ENCODE measurements at places on chromosomes 2 and 18.
A peak's percentile ranks its signal among the peaks of the same experiment; 100 is the strongest.

- DNase-seq: no peak
Observed at GRCh38 chr2:231386446-231386845, 9.1 kb upstream of the B3GNT7 start.

DNA sequence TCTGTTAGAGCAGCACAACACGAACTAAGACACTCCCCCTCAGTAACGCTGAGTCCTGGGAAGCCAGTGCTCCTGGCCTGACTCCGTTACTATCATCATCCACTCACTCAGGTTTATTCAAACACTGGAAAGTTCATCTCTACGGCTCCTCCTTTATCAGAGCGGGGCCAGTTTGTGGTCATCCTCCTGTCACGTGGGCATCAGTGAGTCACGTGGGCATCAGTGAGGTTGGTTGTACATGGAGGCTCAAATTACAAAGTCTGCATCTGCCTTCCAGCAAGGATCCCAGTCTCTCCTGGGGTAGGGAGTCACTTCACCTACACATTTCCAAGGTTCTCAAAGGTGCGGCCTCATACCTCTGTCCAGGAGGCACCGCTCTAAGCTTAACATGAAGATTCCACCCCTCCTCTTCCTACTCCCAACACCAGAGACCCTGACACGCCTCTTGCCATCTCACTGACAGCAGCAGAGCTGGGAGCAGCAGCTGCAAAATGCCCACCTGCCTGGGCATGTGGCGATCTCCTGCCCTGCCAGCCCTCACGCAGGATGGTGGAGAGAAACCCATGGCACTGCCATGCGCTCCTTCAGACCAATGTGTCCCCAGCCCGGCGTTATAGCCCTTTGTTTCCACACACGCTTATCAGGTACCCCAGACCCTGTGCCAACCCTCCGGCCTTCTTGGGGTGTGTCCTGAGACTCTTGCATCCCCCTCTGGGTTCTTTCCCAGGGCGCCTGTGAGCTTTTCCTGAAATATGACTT is 99.2 kb upstream of the PTPRM start:
- peak; percentile 11 for DNase-seq

DNA sequence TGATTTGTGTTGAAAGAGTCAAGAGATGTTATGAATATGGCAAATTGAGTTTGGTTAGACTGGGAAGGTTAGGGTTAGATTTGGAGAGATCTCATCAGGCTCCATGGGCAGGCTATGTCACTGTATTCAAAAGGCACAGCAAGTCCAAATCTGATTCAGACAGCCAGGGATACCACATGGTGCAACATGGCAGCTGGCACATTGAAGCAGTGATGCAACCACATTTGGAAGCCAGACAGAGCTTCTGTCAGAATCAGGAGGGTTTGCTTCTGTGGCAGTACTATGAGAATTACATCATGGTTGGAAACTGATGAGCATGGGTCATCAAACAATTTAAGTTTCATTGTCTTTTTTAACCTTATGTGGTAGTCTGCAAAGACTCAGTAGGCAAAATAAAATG is 772.2 kb downstream of the SUCLG1 start:
- DNase-seq: no peak

DNA sequence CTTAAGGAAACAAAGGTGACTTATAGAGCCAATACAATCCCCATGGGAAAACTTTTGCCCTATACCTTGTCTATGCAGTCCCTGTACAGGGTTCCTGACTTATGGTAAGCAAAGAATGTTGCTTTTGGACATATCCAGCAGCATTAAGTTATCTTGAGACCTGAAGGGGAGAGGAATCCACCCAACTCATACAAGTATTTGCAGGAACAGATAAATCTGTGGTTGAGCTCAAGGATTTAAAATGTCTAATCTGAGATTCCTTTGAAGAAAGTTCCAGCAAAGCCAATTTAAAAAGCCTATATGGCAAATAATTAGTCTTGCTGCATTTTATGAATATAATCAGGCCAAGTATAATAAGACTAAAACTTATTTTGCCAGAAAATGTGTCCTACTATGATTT is 739.5 kb upstream of the CDH2 start:
- no peak for DNase-seq

GRCh38 chr18:40018266-40018665 is 1936.8 kb upstream of the PIK3C3 start:
- DNase-seq: no peak

- DNase-seq: no peak
Observed at GRCh38 chr18:14092625-14093306, 39.5 kb downstream of the ZNF519 start.

- no peak for DNase-seq
Observed at GRCh38 chr2:144086965-144087364, 433.0 kb downstream of the ZEB2 start.

GRCh38 chr2:187434342-187434785 is 13.7 kb downstream of the CALCRL start:
- no peak for DNase-seq

- no peak for DNase-seq
Observed at GRCh38 chr2:34261701-34262100, 662.6 kb upstream of the FAM98A start.

DNA sequence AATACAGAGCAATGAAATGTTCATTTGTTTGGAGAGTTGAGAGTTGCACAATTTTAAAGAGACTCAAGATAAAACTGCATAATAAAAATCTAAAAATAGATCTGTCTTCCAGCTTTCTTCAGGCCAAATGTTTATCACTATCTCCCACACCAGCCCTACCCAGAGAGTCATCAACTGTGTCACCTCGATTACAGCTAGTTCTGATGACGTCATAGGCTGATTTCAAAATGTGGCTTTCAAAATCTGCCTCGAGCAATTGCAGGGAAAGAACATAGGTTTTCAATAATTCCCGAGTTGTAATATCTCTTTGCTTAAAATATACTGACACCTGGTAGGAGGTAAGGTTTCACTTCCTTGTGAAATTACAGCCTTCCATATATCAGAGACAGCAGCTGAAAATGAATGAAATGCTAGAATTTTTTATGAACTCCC is 677.6 kb upstream of the ID2 start:
- no peak for DNase-seq

GRCh38 chr2:118348380-118349034 is 260.2 kb downstream of the INSIG2 start:
- no peak for DNase-seq

DNA sequence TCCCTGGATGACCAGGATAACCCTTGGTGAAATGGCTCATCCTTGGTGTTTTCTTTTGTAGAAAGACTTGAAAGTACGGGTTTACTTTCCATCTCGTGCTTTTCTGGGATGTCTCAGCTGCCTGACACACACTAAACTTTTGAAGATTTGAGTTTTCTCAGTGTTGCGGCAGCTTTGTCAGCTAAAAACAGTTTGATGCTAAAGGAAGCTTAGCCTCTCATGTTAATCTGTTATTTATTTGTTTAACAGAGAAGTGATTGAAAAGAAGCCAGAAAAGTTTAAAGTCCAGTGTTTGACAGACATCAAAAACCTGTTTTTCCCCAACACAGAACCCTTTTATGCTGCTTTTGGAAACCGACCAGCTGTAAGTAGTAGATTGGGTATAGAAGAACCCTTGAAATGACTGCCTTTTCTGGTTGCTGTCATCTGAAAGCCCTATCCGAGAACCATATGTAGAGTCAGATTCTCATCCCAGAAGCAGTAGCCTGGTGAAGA is 72.8 kb downstream of the LPIN1 start:
- DNase-seq: no peak

GRCh38 chr2:96801786-96802595 is 14.1 kb upstream of the CNNM3 start:
- DNase-seq: no peak

DNA sequence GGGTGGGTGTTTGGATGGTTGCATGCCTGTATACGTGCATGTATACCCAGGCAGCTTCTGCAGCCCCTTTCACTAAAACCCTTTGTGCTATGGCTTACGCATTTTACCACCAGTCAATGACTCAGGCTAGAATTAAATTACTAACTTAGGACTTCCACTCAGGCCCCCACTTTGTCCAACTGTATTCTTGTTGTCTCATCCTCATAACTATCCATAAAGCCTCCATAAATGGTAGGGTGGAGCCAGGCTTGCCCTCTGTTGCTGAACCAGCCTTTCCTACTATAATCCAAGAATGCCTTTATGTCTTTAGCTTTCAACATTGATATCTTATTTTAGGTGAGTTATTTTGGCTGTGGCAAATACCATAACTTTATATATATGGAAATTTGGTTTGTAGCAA is 119.9 kb downstream of the MYO1B start:
- no peak for DNase-seq

- no peak for DNase-seq
Observed at GRCh38 chr2:168231609-168232241, 15.7 kb downstream of the STK39 start.

DNA sequence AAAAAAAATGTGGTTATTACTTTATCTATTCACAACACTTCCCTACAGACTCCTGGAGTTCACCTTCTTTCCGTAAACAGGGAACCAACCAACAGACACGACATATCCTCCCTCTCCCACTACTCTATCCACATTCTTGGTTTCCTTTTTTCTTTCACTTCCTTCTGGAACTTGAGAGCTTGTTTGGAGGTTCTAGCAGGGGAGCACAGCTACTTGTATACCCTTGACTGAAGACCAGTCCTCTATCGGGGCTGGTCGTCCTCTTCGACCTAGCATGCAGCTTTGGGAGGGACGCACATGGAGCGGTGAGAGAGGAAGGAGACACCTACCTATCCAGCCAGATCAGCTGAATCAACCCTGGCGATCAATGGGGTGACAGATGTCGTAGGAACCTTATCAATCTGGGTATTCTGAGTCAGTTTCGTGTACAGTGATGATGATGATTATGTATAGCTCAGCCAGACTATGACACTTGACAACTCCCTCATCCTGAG is 43.5 kb upstream of the MSH2 start:
- no peak for DNase-seq

DNA sequence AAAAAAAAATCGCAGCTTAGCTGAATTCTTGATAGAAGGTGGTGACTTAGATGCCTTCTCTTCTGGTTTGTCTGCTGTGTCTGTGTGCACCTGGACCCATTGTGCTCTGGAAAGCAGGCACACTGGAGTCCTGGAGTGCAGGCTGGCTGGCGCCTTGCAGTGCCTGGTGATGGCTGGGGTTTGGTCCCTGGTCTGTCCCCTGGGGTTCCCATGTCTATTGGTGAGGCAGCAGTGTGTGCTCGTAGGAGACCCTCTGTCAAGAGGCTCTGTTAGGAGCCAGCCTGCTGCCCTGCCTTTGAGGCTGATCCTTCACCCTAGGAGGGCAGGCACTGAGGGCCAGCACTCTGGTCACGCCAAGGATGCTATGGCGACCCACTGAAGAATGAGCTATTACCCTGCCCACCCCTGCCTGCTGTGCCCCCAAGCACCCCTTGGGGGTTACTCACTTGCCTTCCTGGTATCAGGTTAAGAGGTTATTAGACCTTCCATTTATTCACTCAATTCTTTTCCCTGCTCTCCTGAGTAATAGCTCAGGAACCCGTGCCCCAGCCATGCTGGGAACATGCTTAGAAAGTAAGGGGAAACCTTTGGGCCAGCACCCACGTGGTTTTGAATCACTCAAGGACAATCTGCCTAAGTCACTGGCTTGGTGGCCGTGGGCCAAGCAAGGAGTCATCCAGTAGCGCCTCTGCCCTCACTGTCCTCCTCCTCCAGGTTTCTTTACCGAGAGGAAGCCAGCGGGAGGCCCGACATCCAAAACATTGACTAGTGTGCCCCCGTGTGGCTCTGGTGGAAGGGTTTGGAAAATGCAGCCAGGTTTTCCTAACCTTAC is 284.5 kb downstream of the PRKCE start:
- DNase-seq: peak; percentile 74

DNA sequence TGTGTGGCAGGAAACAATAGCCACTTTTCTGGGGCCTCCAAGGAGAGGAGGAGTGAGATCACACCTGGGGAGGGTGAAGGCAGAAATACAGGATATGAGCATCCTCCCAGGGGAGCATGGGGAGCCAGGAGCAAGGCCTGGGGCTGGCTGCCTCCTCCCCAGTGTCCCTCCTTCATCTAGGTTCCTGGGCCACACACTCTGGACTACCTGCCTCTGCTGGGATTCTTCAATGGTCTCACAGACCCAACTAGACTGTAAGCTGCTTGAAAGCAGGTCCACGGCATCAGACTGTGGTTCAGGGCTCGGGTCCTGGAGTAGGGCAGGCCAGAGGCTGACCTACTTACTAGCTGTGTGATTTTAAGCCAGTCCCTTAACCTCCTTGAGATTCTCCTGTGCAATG is 94.0 kb downstream of the MCFD2 start:
- no peak for DNase-seq

DNA sequence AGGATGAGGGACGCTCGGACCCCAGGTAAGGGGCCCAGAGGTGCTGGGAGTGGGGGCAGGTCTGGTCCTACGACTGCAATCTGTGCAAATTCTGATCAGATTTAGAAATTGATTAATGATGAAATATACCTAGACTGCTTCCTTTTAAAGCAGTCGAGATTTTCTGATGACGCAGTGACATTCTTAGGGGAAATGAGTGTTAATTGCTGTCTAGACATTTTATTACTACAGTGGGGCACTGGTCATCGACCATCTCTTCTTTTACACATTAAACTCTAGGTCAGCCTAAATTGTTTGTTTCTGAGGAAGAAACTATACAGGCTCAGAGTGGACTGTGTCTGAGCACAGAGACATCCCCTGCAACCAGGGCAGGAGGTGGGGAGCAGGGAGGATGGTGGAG is 154.4 kb upstream of the SALL3 start:
- DNase-seq: no peak

- no peak for DNase-seq
Observed at GRCh38 chr2:236676136-236676873, 106.7 kb downstream of the ACKR3 start.

DNA sequence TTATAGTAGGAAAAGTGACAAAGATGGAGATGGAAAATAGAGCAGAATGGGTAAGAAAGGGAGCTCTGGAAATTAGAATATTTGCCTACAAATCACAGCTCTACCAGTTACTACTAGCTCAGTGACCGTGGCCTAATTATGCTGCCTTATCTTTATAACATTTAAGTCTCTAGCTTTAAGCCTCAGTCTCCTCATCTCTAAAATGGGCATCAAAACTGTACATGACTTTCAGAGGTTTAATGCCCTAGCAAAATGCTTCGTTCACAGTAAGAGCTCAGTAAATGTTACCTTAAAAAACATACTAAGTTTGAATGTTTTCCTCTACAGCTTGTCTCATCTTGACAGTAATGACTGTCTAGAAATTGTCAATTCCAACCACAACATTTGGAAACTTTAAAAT is 8.3 kb upstream of the PTPRM start:
- DNase-seq: no peak

GRCh38 chr2:2719781-2720180 is 388.7 kb upstream of the MYT1L start:
- no peak for DNase-seq

Measured in nephron progenitor cell (in vitro differentiated cells).